ENCODE measurements at places on chromosomes 2 and 18. TPM values are rescaled to one million over a fixed set of nuclear protein-coding genes. Genes with fewer than 3 reads are reported as not detected.

DNA sequence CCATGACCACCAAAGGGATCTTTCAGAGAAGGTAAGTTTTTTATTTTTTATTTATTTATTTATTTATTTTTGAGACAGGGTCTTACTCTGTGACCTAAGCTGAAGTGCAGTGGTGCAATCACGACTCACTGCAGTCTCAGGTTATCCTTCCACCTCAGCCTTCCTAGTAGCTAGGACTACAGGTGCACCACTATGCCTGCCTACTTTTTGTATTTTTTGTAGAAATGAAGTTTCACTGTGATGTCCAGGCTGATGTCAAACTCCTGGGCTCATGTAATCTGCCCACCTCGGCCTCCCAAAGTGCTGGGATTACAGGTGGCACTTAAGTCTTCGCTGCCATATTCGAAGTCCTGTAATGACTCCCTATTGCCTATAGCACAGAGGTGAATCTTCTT, 342.5 kb downstream of the CYRIA start:
- no peak for DNase-seq

GRCh38 chr2:122740594-122740948, 985.1 kb downstream of the TSN start:
- DNase-seq, result no peak

DNA sequence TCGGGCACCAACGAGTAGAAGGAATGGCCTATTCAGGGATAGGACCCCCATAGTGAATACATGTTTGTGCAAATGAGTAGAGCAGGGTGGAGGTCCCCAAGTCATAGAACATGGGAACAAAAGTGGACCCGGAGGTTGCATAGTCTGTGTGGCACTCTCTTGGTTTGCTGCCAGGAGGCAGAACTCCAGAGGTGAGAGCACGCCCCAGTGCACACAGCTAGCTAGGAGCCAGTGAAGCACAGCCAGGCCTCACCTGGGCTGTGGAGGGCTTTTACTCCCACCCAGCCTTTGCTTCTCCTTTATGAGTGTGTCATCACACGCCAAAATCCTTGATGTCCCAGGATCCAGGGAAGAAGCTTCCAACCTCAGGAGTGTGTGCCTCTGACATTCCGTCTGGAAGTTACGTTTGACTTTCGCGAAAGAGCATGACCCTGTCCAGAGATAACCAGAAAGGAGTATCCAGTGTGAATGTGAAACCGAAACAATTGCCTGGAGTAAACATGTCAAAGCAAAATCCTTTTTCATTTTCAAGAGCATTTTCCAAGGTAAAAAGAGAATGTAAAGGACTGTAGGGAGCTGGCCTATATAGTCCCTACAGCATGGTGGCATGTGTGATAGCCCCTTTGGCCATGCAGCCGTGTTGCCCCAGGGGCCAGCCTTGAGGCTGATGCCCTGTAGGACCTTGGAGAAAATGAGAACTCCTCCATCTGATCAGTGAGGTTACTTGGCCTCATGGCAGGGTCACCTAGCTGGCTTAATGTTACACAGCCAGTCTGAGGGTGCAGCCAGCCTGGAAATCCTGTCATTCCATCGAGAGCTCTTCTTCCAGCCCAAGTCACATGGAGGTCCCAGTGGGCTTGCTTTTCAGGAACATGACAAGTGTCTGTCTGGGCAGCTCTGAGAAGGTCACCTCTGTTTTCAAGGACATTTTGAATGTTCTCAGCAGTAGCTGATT, 8.8 kb downstream of the TRIB2 start:
- DNase-seq, result no peak

- DNase-seq, result no peak
Measured at GRCh38 chr2:147420947-147421675, 423.7 kb upstream of the ACVR2A start.

GRCh38 chr2:173254659-173255058, 100.0 kb upstream of the CDCA7 start:
- peak; percentile 26 for DNase-seq

- DNase-seq, result no peak
Measured at GRCh38 chr2:203783496-203784203, 77.2 kb downstream of the CD28 start.

GRCh38 chr2:23697256-23698075, 229.5 kb downstream of the ATAD2B start:
- DNase-seq, result peak; percentile 76

- DNase-seq, result no peak
Measured at GRCh38 chr2:7954234-7954633, 727.6 kb upstream of the ID2 start.

- DNase-seq, result no peak
Measured at GRCh38 chr2:217889656-217890055, 113.1 kb downstream of the TNS1 start.

DNA sequence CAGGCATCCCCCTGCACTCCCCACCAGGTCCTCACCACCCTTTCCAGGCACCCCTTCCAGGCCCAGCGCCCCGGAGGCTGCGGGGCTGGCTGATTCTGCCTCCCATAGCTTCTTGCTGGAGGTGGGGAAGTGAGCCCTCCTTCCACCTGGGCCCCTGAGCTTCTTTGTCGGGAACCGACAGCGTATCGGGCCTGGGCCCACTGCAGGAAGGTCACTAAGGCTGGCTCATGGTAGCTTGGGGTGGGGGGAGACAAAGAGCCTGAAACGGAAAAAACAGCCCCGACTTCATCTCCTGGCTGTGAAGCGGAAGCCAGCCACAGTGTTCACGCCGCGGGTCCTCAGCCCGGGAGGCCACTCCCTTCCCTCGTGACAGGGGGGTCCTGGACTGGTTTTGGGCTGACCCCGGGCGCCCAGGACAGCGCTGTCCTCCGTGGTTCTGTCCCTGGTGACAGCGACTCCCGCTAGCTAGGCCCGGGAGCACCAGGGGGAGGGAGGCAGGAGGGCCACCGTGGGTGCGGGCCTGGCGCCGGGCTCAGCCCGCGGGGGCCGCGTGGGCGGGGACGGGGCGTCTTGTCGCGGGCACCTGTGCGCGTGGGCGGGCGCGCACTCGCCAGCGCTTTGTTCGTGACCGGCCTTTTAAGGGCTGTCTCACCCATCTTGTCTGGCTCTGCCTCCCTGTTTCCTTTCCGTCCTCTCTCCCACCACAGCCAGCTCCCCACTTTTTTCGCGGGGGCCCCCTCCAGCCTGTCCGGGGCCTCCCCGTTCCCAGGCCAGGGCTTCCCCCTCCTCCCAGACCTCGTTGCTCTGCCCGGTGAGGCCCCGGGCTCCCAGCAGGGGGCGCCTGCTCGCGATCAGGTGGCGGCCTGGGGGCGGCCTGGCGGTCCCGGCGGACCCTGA, 64.9 kb downstream of the DNMT3A start:
- no peak for DNase-seq

- no peak for DNase-seq
Measured at GRCh38 chr2:238495422-238495821, 68.7 kb downstream of the ASB1 start.

DNA sequence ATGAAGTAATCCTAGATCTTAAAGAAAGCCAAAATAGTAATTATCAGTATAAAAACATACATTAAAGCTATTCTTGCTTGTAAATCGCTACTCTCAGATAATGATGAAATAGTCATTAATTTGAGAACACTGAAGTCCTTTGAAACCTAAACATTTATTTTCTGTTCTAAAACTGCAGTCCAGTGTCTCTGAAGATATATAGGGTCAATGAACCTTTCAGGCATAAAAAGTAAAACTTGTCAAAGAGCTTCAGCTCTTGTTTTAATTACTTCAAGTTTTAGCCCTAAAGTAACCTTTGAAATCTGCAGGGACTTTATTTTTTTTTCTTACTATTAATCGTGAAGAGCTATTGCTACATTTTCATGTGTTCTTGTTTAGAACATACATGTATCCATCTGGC, 116.3 kb downstream of the KYNU start:
- no peak for DNase-seq

GRCh38 chr2:161250864-161251436, 57.3 kb upstream of the PSMD14 start:
- DNase-seq, result peak; percentile 83

- DNase-seq, result no peak
Measured at GRCh38 chr18:23929362-23929930, 85.1 kb upstream of the TTC39C start.

DNA sequence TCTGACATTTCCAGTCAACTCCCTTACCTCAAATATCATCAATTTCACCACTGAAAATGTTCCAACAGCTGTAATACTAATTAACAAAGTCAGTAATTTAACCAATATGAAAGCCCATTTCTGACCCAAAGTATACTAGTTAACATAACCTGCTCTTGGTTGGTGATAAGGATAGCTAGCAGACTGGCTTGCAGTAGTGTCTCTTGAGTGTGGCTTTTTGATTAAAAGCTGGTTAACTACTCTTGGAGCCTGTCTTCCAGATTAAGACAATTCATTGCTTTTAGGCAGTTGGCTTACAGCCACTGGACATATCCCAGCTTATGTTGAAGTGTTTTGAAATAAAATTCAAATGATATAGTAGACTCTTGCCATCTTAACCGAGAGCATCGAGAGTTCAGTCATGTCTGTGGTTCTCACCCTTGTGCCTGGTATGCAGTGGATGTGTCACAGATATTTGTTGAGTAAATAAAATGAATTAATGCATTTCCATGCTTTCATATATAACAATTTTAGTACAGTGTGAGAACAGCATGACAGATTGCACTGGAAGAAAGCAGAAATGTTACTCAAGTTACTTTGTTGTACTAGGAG, 158.1 kb downstream of the TANC1 start:
- peak; percentile 48 for DNase-seq

- peak; percentile 86 for DNase-seq
Measured at GRCh38 chr2:28387082-28387960, 5.3 kb upstream of the FOSL2 start.

DNA sequence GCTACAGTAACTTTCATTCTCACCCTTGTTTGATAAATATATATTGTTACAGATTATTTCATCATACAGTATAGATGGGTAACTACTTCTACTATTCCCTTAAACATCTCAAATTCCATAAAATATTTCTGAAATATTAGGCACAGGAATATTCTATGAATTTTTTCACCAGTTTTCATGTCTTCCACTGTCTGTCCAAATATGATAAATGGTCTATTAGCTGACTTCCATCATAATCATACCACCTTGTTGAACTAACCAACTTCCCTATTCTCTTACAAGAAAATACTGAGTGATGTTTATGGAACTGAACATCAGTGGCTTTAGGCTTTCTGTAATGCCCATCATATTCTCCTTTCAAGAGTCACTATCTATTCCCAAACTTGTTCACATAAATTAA, 82.4 kb downstream of the TRAPPC8 start:
- no peak for DNase-seq

GRCh38 chr2:144508172-144508851, 11.6 kb downstream of the ZEB2 start:
- DNase-seq, result no peak

DNA sequence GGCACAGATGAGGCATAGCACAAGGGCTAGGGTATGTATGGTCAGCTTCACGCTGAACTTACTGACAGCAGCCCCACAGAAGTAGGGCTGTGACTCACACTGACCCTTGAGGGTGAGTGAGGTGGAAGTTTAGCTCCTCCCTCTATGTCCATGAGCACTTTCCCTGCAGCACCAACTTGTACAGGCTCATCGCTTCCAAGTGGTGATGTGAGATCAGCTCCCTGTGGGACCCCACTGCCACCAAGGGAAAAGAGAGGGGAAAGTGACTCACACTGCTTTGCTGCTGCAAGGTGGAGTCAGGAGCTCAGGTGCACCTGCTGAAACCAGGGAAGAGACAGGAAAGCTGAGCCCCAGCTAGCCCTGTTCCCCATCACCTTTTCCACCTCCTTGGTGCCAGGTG, 91.5 kb downstream of the TEX51 start:
- DNase-seq, result no peak

DNA sequence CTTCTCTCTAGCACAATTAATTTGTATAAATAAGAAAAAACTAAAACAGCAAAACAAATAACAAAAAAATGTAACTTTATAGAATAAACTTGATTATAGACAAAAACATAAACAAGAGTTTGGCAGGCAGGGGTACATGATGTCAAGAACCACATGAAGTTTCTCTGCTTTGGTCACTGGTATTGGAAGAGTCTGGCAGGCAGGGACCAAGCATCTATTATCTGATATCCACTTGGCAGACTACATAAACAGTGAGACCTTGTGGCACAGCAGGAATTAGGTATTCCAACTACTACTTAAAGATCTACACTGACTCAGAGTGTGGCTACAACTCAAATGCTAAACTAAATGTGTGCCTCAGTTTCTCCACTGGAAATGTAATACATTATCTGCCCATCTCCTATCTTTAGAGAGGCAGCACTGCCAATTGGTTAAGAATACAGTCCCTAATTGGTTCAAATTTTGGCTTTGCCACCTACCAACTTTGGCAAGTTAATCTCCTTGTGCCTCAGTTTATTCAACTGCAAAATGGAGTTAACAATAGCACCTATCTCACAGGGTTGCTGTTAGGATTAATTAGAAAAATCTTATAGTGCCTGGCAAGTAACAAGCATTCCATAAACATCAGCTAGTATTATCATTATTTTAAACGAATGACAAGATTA, 2.7 kb downstream of the MAP4K3 start:
- DNase-seq, result no peak

- DNase-seq, result peak; percentile 30
Measured at GRCh38 chr2:132416723-132417395, at the start of gene GPR39. GPR39 (plus strand) TSS chr2:132416805.

DNA sequence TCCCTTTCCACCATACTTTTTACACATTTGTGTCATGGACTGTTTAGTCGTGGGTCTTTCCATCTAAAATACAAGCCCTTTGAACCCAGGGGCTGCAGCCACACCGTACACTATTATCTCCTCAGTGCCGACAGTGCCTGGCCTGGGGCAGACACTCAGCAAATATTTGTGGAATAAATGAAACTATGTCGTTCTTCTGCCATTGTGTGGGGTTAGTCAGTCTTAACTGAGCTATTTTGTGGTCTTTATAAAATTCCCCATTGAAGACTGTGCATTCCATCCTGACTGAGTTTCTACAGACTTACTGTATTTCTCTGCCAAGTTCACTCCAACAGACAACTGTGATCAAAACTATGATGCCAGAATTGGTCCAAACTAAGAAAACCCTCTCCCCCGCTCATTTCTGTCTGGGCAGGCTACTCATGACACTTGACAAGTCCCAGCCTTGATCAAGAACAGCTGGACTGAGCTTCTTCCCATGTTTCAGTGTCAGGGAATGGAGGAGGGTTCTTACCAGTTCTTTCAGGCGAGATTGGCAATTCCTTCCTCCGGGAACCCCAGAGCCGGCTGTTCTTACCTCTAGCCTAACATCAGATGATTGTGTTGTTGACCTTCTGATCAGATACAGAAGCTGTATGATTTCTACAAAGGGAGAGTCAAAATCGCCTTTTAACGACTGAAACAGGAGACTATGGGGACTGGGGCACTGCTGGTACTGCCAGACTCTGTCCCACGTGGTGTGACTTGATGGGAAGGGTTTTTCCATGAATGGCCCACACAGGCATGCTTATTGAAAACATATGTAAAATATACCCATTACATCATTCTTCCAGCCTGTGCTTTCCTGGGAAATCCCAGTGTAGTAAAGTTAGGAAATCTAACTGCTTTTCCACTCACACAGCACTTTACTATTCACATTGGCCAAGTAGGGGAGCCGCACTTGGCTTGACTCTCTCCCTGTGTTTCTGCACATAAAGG, 77.4 kb upstream of the NPAS2 start:
- peak; percentile 79 for DNase-seq

- no peak for DNase-seq
Measured at GRCh38 chr2:201618744-201619662, 24.3 kb downstream of the TMEM237 start.

Gene ID2
- 92.1 TPM for total RNA-seq

Gene AMER3
- not detected for total RNA-seq

Gene RASGRP3
- 0.52 TPM for total RNA-seq

Gene ALPP
- 14.4 TPM for total RNA-seq

Gene IL36A
- not detected for total RNA-seq

Gene CDK15
- 2.4 TPM for total RNA-seq

Gene IL18R1
- total RNA-seq, result 3.6 TPM

Gene HADHA
- total RNA-seq, result 131 TPM

Gene RABL2A
- total RNA-seq, result 4.4 TPM

Gene SYT4
- not detected for total RNA-seq

Gene NR4A2
- total RNA-seq, result 12.0 TPM
